ENCODE measurements at places on chromosomes 7 and 10. TPM values are rescaled to one million over a fixed set of nuclear protein-coding genes. Genes with fewer than 3 reads are reported as not detected.

The GBX1 gene
- not detected for total RNA-seq

The MBLAC1 gene
- 1.7 TPM for total RNA-seq

GRCh38 chr10:14060320-14061070, 270.2 kb downstream of the FRMD4A start:
- H3K4me3 ChIP-seq, result no peak overlapping the region
- no peaks in the 10 kb centered on the region for H3K27me3 ChIP-seq
- no peak overlapping the region for H3K27ac ChIP-seq
- H3K36me3 ChIP-seq, result no peaks in the 10 kb centered on the region
- DNase-seq, result no peak

- H3K27me3 ChIP-seq, result no peaks in the 10 kb centered on the region
- peaks cover 38% of the 10 kb centered on the region for H3K4me1 ChIP-seq
- DNase-seq, result no peak
- no peak overlapping the region for H3K27ac ChIP-seq
- no peaks in the 10 kb centered on the region for H3K36me3 ChIP-seq
Observed at GRCh38 chr10:89346405-89347254, 18.8 kb downstream of the IFIT3 start.

DNA sequence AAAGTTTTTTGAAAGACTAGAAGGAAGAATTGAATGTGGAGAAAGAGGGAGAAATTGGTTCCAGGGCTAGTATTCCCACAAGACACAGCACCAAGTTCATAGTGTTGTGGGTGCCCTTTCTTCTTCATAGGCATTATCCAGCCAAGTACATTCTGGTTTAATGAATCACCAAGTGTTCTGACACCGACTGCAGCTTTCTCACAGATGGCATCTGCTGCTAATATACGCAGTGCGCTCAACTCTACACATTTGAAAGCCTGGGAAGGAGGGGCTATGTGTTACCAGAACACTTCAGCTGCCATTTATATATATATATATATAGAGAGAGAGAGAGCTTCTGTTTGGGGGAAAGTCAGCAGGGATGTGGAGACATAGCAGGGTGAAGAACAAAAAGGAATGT, 1168.4 kb downstream of the GATA3 start:
- H3K36me3 ChIP-seq, result no peaks in the 10 kb centered on the region
- no peak for DNase-seq
- no peak overlapping the region for H3K27ac ChIP-seq
- H3K27me3 ChIP-seq, result peaks cover 14% of the 10 kb centered on the region
- H3K4me1 ChIP-seq, result no peaks in the 10 kb centered on the region

Measured in chondrocyte (in vitro differentiated cells).